ENCODE measurements at places on chromosomes 16 and 17.
A peak's percentile ranks its signal among the peaks of the same experiment; 100 is the strongest.

DNA sequence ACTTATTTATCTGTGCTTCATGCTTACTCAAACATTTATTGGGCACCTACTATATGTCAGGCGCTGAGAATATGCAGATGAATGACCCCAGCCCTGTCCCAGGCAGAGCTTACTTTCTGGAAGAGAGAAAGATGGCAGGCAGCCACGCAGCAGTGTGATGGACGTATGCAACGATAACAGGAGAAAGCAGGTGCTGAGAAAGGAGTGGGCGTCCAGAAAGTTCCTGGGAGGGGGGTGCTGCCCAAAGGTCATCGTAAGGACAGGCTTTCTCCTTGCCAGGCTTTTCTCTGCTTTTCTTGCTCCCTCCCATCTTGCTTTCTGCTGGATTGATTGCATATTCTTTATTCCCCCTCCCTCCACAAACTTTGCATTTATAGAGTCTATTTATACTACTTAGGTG lies 124.5 kb downstream of the GAS7 start:
- DNase-seq: no peak

GRCh38 chr17:45857977-45858708 lies 13.5 kb downstream of the SPPL2C start:
- no peak for DNase-seq

DNA sequence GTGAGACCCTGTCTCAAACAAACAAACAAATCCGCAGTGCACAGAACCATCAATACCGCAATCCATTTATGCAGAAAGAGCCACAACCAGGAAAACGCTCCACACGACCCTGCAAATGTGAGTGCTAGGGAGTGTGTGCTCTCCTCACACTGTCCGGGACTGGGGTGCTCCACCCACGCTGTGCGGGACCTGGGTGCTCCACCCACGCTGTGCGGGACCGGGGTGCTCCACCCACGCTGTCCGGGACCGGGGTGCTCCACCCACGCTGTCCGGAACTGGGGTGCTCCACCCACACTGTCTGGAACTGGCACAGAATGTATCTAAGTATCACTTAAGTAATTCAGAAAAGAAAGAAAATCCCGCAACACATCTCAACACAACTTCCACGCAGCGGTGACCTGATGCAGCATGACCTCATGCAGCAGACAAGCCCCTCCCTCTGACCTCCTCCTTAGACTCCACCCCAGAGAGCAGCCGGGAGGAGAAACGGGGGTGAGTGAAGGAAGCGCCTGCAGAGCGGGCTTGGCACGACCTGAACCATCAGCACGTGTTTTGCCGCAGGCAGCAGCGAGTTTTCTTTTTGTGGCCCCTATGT lies 38.5 kb downstream of the ZNF276 start:
- no peak for DNase-seq

GRCh38 chr16:20089246-20089965 lies 15.7 kb upstream of the GPR139 start:
- peak; percentile 1 for DNase-seq

GRCh38 chr16:35743101-35743692 lies 2283.8 kb downstream of the TP53TG3F start:
- DNase-seq: no peak
